NCI-H2171 (cell line): ENCODE measurements at places on chromosomes 6 and 20.
A peak's percentile ranks its signal among the peaks of the same experiment; 100 is the strongest.

- no peak for DNase-seq
Observed at GRCh38 chr20:11032611-11033010, 358.8 kb upstream of the JAG1 start.

DNA sequence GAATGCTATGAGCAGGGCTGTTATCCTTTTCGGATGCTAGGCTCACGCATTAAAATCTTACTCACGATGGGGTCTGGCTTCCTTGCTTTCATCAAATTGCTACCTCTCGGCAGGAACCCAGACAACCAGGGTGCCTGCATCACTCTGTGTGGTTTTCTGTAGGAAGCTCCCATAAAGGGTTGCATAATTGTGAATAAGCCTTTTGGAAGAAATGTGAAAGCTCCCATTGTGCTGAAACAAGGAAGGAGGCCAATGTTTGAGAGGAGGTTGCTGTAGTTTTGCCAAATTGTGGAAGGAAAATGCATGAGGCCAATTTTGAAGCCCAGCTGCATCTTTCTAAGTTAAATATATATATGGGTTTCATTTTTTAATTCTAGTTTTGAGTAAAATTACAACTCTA is 615.5 kb downstream of the C6orf118 start:
- DNase-seq = no peak

DNA sequence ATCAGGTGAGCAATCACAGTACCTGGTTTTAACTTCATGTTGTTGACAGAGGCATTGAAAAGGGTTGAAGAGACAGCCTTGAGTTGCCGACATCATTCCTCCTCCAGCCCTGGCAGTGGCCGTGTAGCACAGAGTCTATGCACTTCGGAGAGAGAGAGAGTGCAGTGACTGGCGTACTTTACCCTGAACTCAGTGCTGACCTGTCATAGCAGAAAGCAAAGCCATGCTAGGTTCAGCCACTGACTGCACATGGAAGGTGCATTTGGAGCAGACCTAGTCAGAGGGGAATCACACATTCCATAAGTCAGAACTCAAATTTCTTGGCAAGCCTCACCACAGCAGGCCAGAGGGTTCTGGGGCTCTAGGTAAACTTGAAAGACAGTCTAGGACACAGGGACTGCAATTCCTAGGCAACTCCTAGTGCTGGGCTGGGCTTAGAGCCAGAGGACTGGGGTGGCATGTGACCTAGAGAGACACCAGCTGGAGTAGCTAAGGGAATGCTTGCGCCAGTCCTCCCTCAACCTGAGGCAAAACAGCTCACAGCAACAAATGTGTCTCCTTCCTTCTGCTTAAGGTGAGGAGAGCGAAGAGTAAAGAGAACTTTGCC is 69.1 kb downstream of the ELOVL4 start:
- DNase-seq = no peak

GRCh38 chr6:2755456-2755855 is 4.7 kb upstream of the MYLK4 start:
- DNase-seq = no peak

DNA sequence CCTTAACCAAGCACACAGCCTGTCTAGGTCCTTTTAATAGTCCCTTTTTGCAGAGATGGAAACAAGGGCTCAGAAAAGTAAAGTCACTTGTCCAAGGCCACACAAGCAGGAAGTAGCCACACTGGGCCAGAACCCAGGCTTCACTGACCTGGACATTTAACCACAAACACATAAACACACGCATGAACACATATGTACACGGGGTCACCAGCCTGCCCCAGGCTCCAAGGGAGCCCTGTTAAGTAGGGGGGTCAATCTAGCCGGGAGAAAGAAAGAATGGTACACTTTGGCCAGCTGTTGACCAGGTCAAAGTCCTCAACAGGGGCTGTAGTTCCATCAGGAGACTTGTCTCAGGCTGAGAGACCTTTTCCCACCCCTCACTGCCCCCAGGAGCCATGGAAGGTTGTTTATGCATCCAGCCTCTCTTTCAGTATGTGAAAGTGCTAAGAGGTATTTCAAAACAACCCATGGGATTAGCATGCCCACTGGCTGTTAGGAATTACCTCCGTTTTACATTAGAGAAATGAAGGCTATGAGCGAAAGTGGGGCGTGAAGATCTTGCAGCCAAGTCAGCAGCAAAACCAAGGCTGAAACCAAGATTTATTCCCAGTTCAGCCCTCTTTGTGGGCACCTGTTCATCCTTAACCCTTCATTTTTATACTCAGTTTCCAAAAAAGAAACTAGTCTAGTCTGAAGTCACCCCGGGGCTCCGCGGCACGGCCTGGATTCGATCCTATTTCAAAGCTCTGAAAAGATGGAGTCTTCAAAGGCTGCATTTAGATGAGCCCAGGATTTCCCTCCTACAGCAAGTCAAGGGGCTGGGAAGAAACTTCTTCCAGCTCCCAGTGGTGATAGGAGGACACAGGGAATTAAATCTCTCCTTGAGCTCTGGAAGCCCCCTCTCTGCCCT is 9.8 kb downstream of the SDC4 start:
- no peak for DNase-seq

GRCh38 chr20:49775229-49775693 is 37.4 kb upstream of the SLC9A8 start:
- no peak for DNase-seq

DNA sequence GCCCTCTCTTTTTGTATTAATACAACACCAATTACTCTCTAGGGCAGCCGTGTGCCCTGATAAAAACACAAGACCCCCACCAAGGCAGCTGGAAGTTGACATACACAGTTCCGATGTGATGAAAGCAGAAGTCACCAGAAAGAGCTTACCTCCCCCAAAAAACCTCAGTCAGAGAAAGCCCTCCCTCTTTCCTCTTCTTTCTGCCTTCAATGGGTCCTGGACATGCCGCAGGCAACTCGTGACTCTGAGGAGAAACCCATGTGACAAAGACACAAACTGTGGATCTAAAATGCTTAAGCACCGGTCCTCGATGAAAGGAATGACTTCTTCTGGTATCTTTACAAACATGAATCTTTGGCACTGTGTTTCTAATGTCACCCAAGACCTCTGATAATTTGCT is 117.7 kb upstream of the CCDC28A start:
- DNase-seq = no peak

DNA sequence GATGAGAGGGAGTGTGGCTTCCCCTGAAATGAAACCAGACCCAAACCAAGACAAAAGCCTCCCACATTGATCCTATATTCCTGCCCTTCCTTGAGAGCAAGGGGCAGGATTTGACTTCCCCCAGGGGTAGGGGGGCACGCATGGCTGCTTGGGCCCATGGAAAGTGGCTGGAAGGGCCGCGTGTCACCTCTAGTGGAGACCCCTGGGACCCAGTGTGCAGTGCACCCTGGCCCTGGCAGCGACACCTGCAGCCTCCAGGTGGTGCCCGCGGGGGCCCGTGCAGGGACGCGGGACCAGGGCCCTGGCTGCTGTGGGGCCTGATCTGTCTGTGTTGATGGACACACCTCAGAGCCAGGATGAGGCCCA is 18.0 kb upstream of the SLCO4A1 start:
- no peak for DNase-seq

GRCh38 chr6:156391061-156391672 is 386.0 kb upstream of the ARID1B start:
- DNase-seq = no peak

DNA sequence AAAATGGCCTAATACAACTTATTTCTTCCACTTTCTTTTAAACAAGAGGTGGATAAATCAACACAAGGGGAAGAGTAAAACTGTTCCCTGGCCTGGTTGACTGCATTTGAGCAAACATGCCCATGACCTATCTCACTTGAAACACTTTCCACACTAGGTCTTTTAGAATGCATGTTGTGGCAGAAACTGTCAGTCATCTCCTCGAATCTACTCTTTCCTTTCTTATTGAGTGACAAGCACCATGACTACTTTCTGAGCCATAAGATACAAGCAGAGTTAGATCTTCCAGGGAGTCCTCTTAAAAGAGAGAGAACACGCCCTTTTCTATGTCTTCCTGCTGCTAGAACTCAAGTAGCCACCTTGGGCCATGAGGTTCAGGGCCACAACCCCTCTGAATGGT is 66.5 kb downstream of the PTPRT start:
- no peak for DNase-seq

DNA sequence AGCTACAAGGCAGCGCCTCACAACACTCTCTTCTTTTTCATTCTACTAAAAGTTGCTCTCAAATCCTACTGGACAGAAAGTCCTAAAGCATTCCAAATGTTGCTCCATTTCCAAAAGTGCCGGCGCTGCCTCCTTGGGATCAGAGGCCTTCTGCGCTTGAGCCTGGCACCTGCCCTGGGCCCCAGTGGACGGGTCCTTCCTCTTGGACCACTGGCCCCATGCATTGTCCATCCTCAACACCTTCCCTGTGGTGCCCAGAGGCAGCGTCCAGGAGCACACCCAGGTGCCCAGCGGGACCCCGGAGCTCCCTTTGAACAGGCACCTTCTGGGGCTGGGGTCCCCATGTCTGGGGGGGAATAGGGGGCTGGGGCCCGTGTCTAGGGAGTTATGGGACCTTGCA is 205.2 kb downstream of the ERMARD start:
- DNase-seq = no peak

DNA sequence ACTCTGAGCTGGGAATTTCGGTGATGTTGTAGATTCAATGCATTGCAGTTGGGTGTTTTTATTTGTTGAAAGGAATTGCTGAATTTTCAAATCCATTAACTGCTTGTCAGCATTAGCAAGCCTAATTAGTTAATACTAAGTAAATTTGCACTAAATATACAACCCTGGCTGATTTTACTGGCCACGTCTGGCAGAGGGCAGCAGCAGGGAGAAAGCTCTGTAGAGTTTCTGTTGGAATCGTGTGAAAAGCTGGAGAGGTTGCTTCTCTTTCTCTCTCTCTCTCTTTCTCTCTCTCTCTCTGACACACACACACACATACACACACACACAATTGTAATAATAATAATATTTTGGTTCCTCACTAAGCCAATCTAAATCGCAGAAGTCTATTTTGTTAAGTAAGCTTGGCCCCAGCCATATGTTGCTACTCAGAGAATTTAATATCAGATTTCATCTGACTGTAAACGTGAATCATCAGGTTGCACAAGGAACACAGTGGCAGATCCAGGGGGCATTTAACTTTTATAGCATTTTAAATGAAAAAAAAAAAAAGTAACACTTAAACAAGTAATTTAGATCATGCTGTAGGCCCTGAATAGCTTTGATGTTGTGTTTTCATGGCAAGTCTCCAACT is 289.5 kb downstream of the ESR1 start:
- DNase-seq = peak; percentile 65

- no peak for DNase-seq
Observed at GRCh38 chr6:78513856-78514255, 353.5 kb upstream of the IRAK1BP1 start.
